ENCODE measurements at places on chromosomes 7 and 10.

GRCh38 chr7:15085366-15085765 is 182.8 kb upstream of the DGKB start:
- no peak for DNase-seq

GRCh38 chr10:49394933-49395740 is 752 bp downstream of the DRGX start:
- no peak for DNase-seq

- peak; percentile 10 for DNase-seq
Measured at GRCh38 chr10:93541402-93542357, 24.8 kb upstream of the FFAR4 start.

DNA sequence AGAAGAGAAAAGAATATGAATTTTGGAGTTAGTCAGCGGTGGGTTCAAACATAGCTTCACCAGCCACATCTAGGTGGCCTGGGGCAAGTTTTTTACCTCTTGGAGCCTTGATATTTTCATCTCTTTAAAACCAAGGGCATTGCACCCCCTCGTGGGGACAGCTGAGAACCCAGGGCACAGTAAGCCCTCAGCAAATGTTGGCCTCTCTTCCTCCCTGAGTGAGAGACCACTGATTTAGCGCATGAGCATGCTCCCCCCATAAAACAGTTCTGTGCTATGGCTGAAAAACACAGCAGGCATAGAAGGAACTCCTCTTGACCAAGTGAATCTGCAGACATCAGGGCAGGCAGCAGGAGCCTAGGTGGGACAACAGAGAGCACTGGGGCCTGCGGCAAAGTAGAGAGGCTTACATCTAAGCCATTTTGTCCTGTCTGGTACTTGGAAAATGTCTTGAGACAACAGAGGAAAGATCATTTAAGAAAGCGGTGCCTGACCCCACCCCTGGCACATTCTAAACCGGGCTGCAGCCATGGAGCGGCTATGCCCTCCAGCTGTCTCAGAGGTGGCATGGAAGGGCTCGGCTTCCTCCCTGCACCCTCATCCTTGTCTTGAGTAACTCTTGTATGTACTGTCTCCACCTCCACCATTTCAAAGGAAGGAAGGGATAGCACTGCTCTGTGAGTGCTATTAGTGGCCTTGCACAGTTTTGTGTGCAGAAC is 94.7 kb downstream of the ARHGAP22 start:
- DNase-seq: no peak

- no peak for DNase-seq
Measured at GRCh38 chr7:110704225-110704624, 386.7 kb upstream of the LRRN3 start.

- DNase-seq: no peak
Measured at GRCh38 chr7:70540641-70541040, 591.3 kb upstream of the GALNT17 start.

- no peak for DNase-seq
Measured at GRCh38 chr10:34918776-34919315, 103.8 kb upstream of the PARD3 start.

GRCh38 chr7:129990403-129991192 is 37.8 kb upstream of the UBE2H start:
- DNase-seq: no peak

- no peak for DNase-seq
Measured at GRCh38 chr7:40808378-40808942, 673.7 kb downstream of the SUGCT start.

DNA sequence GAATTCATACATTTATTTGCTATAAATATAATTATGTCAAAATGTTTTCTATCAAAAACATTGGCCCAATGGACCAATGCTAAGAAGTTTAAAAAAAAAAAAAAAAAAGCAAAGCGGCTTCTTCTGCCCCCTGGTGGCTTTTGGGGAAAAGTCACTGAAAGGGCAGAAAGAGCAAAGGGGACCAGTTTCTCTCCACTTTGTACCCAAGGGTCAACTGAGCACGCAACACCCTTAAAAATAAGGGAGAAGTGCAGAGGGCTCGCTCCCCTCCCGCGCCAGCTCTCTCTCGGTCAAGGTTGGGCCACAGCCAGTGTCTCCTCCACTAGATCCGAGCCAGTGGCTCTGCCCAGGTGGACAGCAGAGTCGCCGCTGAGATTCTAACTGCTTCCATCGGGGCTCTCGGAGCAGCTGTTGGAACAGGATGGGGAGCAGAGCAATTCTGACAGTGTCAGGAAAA is 136.4 kb upstream of the FGFR2 start:
- no peak for DNase-seq

GRCh38 chr7:116570306-116570705 is 45.5 kb downstream of the CAV1 start:
- DNase-seq: no peak

DNA sequence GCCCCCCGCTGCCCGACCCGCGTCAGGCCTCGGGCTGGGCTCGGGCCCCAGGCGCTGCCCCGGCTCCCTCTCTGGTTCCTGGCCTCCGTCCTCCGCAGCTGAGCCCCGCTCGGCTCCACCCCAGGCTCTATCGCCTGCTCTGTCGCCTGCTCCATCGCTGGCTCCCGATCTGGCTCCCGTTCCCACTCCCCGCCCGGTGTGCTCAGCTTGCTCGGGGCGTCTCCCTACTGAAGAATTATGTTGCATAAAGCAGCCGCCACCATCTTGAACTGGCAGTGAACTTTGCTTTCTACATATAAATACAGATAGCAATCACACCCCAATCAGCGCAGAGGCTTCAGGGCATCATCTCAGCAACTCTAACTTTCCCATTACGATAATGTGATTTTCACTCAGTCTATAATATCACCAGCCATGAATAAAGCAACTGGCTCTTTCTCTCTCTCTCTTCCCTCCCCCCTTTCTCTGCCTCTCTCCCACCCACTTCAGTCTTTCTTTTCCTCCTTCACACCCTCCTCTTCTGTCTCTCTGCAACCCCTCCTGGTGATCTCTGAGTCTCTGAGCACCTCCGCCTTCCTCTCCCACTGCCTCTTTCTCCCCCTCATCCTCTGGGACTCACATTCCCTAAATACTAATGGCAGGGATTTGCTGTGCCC is 43.3 kb upstream of the BTRC start:
- no peak for DNase-seq

DNA sequence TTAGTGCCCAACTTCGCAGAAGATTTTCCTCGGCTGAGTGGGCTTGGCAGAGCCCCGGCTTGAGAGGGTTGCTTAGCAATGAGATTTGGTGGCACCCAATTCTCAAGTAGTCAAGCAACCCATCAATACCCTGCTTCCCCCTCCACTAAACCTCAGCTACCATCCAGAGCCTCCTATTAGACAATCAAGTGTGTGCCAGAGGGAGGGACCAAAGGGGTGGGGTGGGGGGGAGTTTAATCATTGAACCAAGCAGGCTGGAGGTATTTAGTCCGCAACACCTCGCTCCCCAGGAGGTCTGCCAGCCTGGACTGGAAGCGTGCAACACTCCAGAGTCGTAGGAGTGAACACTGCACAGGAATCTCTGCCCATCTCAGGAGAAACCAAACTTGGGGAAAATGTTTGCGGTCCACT is at the start of gene HKDC1:
Gene HKDC1, plus strand, starts transcription at position 292 of the 411 bp plus-strand sequence. Its CDS starts 104 bp downstream, at position 396.
- DNase-seq: no peak

DNA sequence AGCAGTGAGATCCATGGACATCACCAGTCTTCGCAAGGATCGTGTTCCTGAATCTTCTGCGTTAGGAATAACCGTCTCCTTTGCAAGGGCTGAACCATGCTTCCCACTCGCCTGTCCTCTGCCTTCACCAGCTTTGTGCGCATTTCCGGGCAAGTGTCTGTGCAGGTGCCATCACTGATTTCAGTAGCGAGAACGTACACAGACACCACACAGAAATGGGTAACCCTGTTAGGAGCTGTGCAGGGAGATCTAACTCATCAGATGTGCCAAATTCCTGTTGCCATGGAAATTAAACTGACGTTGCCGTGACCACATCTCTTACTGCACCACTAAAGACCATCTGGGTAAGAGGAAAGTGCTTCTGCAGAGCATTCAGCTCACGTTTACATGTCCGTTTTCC is 146.3 kb downstream of the DIP2C start:
- DNase-seq: no peak

DNA sequence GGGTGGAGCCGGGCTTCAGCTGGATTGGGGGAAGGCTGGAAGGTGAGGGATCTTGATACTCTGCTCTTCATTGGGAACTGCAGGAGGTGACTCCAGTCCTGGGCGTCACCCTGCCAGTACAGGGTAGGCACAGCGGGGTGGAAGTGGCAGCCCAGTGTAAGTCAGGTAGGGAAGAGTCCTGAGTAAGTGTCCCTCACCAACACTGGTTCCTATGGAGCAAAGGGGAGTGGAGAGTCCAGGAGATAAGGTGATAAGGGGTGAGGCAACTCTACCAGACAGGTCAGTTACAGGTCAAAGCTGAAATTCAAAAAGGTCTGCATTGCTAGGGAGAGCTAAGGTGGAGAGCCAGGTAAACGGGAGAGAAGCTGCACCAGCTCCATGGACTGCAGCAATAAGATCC is 145.6 kb upstream of the NFE2L3 start:
- no peak for DNase-seq

- DNase-seq: no peak
Measured at GRCh38 chr7:100367676-100368613, 5.3 kb upstream of the PILRA start.

DNA sequence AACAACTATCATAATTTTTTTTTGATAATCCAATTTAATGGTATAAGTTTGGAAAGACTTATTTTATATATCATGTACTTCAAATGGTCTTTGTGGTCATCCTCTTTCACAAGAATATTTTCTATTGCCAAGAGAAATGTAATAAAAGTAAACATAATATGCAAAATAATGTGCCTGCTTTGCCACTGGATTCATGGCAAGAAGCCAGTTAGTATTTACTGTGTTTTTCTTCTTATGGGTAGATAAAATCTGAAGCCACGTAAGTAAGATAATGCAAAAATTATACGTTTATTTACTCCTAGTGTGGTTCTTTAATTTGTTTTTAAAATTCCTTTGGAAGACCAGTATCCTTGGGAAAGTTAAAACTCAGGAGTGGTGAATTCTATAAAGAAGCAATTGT is 258.5 kb downstream of the ARL4A start:
- DNase-seq: no peak

- no peak for DNase-seq
Measured at GRCh38 chr10:55058800-55059199, 257.8 kb upstream of the PCDH15 start.

DNA sequence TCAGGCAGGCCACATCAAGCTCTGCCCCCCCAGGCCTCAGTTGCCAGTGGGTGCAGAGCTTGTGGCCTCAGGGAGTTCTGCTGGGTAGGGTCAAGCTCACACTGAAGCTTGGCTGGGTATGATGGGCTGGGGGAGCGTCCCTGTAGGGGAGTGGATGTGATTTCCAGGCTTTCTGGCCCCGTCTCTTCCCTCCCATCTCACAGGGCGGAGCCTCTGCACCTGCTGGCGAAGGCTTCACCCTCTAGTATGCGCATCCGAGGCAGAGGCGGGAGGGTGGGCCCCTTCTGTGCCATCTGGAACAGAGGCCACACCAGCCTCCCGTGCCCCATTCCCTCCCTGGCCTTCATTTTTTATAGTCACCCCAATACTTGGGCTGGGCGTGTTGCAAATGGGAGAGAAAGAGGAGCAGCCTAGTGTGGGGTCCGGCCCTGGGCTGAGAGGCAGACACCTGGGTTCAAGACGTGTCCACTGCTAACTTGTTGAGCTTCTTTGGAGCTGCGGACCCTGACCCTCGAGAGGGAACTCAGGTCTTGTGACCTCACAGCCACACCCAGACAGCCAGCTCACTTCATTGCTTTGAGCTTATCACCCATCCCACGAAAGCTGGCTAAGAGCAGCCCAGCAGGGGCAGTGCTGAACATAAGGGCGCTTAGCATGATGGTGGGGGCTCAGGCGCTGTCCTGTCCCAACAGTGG is 2.3 kb downstream of the AQP1 start:
- no peak for DNase-seq

GRCh38 chr10:94409021-94409657 is 6.8 kb downstream of the TBC1D12 start:
- DNase-seq: no peak

GRCh38 chr10:122420624-122421007 is 33.8 kb upstream of the ARMS2 start:
- no peak for DNase-seq

DNA sequence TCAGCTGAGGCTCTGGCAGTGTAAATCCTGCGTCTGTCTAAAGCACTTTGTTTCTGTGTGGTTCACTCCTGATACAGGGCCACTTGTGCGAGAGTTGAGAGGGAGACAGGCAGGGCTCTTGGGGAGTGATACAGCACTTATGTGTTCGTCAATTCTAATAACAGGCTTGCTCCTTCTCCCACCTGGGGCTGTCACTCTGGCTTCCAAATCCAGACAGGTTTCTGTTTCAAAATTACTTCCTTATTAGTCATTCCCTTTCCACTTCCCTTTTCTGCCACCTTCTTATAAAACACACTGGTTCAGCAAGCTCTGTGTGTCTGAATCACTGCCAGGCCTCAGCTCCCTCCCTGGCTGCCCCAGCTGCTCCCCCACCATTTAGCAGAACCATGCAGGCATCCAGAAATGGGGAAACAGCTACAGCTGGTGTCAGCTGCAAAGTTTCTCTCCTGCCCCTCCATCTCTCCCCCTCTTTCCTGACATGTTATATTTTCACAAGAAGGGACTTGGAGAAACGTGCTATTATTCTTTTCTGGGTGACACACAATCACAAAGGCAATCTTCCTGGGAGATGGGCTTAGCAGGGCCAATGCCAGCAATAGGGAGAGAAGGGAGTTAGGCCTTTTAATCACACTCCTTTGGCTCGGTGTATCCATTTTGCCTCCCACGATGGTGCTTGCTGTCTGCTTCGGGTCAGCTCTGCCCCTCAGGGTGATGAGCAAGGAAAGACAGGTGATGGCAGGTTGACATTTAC is 58.4 kb upstream of the ZNRF2 start:
- no peak for DNase-seq

- DNase-seq: no peak
Measured at GRCh38 chr7:37531225-37531624, 82.6 kb upstream of the ELMO1 start.

- no peak for DNase-seq
Measured at GRCh38 chr10:93440591-93441091, 41.5 kb downstream of the MYOF start.

GRCh38 chr10:24453404-24453830 is 244.5 kb downstream of the KIAA1217 start:
- DNase-seq: no peak

- DNase-seq: no peak
Measured at GRCh38 chr7:111356941-111357340, 205.4 kb downstream of the IMMP2L start.

DNA sequence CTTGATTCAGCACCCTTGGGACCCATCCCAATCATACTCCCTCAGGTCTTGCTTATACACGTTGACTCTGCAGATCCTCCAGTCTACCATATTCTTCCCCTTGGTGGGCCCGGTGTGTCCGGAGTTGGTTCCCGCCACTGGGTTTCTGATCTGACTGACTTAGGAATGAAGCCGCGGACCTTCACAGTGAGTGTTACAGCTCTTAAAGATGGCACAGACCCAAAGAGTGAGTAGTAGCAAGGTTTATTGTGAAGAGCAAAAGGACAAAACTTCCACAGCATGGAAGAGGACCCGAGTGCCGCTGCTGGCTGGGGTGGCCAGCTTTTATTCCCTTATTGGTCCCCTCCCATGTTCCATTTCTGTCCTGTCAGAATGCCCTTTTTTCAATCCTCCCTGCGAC is 5.9 kb upstream of the GDF10 start:
- DNase-seq: no peak
